Amygdala (tissue), 56 donors: ENCODE measurements at places on chromosomes 2 and 18.

DNA sequence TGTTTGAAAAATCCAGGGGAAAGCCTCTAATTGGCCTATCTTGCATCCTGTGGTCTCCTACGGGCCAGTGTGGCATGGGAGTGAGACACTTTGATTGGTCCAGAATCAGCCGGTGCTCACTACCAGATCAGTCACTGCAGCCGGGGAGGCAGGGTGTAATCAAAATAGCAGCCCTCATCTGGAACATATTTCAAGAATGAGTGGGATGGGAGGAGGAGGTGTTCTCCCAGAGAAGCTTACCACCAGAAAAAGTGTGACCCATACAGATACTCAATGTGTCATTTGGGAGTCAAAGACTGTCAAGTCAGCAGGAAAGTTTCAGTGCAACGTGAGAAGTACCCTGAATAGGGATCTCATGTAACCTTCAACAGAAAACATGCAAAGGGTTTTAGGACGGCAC, 393.9 kb upstream of the SLC14A2 start:
- DNase-seq = no peak

DNA sequence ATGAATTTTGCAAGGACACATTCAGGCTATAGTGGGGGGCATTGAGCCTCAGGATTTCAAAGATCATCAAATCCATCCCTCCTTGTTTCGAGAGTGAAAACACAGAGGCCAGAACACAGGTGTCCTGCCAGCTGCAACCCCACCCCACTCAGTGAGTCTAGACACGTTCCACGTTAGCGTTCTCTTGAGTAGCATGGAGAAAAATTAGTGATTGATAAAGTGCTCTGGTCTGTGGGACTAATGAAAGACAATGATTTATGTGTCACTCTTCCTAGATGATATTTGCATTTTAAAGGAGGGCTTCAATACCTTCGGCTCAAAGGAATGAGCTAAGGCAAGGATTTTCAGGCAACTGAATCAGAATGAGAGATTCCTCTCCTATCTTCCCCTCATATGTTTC, 43.8 kb downstream of the SLC4A3 start:
- DNase-seq = no peak

- DNase-seq = no peak
These were observed 37.3 kb downstream of the GREB1 start for GRCh38 chr2:11571170-11571569.

GRCh38 chr2:122736279-122736678, 980.8 kb downstream of the TSN start:
- no peak for DNase-seq

DNA sequence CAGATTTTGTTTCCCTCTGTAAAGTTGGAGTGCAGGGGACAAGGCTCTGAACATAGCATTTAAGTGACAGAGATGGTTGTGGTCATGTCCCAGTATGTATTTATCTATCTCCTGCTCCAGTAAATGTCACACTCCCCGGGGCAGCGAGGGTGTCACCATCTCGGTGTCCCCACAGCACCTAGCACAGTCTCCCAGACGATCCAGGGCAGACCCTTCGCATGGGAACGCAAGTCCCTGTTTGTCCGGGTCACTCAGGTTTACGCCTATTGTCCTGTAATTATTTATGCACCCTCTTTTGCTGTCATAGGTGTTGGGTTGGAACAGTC, 12.6 kb upstream of the NTSR2 start:
- DNase-seq = no peak

DNA sequence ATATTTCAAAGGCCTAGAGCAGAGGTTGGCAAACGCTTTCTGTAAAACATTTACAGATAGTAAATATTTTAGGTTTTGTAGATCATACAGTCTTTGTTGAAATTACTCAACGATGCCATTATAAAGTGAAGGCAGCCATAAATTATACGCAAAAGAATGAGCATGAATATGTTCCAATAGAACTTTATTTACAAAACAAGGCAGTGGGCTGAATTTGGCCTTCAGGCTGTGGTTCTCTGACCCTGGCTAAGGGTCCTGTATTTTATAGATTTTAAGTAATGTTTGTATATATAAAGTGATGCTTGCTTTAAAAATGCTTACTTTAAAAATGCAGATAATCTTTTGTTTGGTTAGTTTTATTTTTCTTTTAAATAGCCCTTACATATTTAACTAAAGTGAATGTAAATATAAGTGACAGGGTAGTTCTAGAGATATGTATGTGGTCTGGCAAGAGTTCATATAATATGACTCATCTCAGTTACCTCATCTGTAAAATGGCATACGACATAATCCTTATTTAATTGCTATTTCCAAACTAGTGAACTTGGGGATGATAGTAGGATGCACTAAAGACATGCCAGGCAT, 51.7 kb upstream of the ATP5MC3 start:
- DNase-seq = no peak

DNA sequence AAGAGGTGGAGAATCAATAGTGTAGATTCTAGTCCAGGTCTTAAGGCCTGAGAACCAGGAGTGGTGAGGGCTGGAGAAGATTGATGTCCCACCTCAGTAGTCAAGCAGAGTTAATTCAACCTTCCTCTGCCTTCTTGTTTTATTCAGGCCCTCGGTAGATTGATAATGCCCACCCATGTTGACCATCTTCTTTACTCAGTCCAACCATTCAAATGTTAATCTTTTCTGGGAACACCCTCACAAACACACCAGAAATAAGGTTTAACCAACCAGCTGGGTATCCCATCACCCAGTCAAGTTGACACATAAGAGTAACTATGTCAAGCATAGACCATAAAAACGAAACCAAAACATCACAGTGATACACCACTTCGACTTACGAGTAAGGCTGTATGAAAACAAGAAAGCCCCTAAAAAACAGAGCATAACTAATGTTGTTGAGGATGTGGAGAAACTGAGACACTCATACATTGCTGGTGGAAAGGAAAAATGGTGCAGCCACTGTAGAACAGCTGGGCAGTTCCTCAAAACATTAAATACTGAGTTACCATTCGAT, 57.5 kb downstream of the SLC35F5 start:
- DNase-seq = no peak

GRCh38 chr2:197954328-197954727, 149.9 kb downstream of the PLCL1 start:
- no peak for DNase-seq

DNA sequence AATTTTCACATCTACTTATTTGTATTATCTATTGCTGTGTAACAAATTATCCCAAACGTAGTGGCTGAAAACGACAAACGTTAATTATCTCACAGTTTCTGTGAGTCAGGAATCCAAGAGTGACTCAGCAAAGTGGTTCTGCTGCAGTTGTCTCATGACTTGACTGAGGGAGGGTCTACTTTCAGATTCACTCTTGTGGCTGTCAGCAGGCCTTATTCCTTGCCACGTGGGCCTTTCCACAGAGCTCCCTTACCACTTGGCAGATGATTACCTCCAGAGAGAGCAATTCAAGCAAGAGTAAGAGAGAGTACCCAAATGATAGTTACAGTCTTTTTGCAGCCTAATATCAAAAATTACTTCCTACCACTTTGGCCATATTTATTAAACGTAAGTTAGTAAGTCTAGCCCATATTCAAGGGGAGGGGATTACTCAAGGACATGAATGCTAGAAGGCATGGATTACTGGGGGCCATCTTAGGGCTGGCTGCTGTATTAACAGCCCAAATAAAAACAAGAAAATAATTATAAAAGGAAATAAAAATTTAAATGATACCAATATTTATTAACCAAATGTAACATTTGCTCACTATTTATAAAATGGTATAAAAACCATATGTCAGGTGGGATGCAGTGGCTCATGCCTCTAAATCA, 48.7 kb upstream of the NBEAL1 start:
- peak; percentile 6 for DNase-seq

DNA sequence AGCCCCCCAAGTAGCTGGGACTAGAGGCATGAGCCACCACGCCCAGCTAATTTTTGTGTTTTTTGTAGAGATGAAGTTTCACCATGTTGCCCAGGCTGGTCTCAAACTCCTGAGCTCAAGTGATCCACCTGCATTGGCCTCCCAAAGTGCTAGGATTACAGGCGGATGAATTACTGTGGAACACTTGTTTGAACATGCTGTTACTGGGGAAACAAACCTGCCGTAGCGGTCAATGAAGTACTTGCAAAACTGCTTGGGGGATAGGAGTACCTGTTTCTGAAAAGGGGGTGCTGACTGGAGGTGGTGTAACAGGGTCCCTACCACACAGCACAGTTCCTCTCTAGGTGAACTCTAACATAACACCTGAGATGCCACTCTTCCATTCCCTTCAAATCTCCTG, 5.9 kb upstream of the IMPACT start:
- no peak for DNase-seq

- DNase-seq = no peak
These were observed 185.5 kb downstream of the DNER start for GRCh38 chr2:229528846-229529245.

- no peak for DNase-seq
These were observed 152.6 kb downstream of the ANKRD44 start for GRCh38 chr2:197157879-197158537.

- no peak for DNase-seq
These were observed 42.2 kb upstream of the SMAD7 start for GRCh38 chr18:48992791-48993555.

DNA sequence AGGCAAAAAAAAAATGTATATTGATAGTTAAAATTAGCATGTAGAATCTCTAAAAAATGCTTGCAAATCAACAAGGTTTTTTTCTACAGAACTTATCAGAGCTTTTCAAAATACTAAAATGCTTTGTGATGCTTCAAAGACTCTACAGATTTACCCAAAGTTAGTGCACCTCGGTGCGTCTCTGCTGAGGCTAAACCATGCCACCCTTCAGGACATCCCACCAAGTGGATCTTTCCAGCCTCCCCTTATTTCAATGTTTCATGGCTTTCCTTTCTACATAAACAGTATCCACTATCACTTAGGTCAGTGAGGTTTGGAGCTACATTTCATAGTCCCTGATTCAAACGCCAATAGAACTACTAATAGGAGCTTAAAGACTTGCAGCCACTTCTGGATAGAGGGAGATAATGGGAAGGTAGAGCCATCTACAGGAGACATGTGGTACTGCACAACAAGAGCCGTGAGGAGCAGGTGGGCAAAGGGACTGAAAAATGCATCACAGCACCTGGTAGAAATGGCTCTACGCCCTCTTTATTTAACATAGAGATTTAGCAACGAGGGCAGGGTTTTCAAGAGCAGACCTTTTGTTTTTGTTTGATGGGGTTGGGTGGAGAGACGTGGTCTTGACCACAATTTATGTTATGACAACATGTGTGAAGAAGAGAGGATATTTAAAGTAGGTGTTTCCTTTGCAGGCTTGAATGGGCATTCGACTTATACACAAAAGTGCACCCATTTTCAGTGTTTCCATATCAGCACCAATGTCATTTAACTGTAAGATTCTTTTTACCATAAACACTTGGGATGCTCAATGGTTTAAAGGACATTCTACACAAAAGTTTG, 56.1 kb upstream of the SLC35G4 start:
- DNase-seq = no peak

DNA sequence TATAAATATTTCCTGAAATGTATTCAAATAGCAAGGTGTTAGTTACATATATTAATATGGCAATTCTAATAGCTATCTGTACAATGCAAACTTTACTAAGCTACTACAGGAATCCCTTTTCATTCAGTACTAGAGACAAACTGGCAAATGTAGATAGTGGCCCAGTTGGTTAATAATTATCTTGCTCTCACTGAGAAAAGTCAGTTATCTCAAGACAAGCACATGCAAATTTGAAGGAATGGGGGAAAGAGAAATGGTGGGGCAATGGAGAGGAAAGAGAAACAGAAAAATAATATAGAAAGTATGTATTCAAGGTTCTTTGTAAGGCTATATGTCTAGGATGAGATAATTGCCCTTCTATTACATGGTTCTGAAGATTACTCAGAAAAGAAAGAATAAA, 280.0 kb downstream of the FIGN start:
- no peak for DNase-seq

DNA sequence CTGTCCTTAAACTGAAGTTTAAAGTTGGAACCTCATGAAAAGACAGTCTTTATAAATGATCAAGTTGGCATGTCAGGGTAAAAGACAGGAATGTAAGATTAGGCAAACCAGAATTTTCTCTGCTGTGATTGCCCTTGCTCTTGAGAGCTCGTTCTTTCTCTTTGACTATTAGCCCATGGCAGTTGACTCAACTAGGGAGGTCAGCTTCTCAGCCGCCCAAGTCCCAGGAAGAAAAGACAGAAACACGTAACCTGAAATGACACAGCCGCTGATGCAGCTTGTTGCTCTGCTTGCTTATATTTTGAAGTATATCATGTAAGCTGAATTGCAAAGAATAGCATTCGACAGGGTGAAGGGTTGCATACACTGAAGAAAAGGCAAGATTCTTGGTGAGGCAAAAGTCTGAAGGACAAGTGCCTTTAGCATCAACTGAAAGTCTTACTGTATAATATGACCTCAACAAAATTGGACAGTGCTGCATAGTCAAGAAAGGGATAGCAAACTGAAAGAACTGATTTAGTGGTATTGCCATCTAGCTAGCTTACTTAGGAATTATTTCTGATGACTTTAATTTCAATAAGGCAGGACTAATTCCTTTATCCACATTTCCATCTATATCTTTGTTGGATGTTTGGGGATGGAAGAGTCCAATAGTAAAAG, 54.7 kb downstream of the ARHGAP15 start:
- no peak for DNase-seq

GRCh38 chr18:45399643-45400042, 215.6 kb upstream of the SLC14A2 start:
- DNase-seq = no peak

DNA sequence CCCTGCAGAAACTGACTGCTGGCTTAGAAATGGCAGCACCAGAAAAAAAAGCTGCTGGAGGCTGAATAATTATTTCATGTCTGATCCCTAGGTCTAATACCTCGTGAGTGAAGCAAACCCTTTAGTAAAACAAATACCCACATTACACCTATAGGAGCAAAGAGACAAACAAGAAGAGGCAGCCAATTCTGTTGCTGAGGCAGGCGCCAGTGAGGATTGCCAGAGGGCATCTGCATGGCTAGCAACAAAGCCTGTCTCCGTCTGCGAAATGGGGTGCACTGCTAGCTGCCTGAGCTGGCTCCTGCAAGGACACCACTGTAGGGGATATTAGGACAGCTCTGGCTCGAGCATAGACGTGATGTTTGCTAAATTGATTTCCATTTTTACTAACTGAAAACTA, 509.7 kb downstream of the TDRD15 start:
- DNase-seq = no peak
